ENCODE measurements at places on chromosomes 16 and 17.
A peak's percentile ranks its signal among the peaks of the same experiment; 100 is the strongest.

DNA sequence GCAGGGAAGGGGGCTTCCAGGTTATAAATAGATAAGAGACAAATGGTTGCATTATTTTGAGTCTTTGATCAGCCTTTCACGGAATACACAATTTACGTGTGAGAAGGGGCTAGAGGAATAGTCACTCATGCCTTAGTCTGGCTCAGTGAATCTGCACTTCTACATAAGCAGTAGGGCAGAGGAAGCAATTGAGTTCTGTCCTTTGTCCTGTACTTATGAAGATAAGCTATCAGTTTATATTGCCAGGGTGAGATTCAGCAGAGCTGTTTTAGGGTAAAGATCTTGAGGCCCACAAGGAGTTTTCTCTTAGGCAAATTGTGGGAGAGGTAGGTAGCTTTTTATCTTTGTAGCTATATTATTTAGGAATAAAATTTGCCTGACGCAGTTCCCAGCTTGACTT is 33.3 kb downstream of the TOM1L1 start:
- DNase-seq: no peak

DNA sequence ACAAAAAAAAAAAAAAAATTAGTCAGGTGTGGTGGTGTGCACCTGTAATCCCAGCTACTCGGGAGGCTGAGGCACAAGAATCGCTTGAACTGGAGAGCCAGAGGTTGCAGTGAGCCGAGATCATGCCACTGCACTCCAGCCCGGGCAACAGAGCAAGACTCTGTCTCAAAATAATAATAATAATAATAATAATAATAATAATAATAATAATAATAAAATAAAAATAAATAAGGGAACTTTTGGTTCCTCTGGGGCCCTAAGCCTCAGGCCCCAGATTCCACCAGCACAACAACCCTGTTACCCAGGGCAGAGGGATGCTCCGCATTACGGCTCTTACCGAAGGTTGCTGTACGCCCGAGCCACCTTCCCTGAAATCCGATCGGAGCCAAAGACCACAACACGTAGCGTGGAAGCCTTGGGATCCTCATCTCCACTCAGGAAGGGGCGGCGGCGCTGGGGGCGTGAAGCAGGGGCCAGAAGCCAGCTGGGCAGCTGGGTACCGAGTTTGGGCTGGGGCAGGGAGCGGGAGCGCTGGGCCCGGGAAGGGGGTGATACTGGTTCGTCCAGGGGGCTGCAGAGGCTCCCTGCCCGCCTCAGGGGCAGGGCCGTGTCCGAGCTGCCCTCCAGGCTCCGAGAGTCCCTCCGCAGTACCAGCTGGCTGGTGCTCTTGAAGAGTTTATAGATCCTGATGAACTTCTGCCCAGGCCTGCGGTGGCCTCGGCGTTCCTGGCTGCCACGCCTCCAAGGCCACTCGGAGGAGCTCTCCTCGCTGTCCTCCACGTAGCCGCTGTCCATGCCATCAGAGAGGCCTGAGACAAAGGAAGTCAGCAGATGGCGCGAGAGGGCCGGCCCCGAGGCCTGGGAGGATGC is 20.6 kb upstream of the PIK3R6 start:
- DNase-seq: no peak

GRCh38 chr16:4373356-4373908 is 1.8 kb downstream of the VASN start:
- no peak for DNase-seq

GRCh38 chr17:4850246-4850645 is 17.1 kb downstream of the MINK1 start:
- DNase-seq: no peak

DNA sequence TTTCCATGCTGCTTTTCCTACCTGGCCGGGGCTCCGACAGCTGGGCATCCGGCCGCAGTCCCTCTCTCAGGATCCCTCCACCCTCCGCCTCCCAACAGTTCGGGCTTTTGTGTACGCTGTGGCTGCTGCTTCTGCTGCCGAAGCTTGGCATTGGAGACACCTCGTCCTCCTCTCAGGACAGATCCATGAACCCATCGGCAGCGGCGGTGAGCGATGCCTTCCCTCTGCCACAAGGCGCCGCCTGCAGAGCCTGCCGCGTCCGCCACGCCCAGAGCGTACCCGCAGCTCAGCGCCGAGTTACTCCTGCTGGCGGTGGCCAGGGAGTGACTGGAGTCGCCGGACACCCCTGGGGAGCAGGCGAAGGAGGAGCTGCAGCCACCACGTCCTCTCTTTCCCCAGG is 2032.8 kb downstream of the TP53TG3F start:
- no peak for DNase-seq

- no peak for DNase-seq
Measured at GRCh38 chr17:40545660-40546059, 19.6 kb downstream of the CCR7 start.

GRCh38 chr16:65312071-65312470 is 190.2 kb upstream of the CDH11 start:
- DNase-seq: no peak

DNA sequence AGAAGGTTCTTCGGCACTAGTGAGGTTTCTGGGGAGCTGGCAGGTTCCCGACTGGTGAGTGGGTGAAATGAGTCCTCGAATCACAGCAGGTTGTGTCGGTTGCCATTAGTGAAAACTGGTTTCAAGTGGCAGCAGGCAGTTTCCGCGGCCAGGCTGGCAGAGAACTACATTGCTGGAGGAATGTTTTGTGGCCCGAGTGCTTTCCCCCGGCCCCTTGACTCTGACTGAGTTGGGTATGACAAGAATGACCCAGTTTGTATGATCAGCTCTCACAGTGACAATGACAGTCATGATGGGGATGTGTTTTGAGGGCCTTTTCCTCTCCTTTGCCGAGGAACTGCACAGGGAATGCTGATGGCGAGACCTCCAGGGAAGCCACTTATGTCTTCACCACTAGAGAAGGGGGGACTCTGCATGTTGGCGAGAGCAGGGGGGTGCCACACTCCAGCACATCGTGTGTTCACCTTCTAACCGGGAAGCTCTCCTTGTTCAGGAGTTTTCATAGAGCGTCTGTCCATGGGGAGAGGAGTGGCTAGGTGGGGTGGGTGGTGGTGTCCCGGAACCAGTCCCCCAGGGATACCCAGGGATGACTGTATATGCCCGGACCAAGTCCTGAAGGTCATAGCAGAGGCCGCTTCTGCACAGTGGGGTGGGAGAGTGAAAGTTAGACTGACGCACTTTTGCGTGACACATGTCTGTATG is 206.0 kb upstream of the CHMP6 start:
- DNase-seq: no peak

GRCh38 chr16:81927561-81928185 is 83.6 kb downstream of the SDR42E1 start:
- no peak for DNase-seq

GRCh38 chr16:59878999-59879398 is 1144.9 kb upstream of the GOT2 start:
- DNase-seq: no peak

GRCh38 chr17:46086821-46087220 is 87.8 kb downstream of the STH start:
- DNase-seq: no peak

GRCh38 chr17:47776330-47777197 is 43.5 kb downstream of the TBX21 start:
- DNase-seq: no peak

DNA sequence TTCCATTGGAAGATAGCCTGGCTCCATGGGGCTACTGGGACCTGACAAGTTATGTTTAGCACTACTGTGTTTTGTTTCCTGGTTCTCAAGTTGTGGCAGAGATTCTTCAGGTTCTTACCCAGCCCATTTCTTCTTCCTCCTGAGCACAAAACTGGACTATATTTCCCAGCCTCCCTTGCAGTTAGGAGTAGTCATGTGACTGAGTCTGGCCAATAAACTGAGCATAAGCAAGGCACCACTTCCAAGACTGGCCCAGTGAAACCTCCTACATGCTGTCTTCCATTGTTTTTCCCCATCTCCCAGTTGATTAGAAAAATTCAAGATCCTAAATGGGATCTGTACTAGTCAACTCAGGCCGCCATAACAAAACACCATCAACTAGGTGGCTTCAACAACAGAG is 28.2 kb upstream of the RBBP6 start:
- no peak for DNase-seq

GRCh38 chr16:74556375-74556922 is 50.5 kb downstream of the GLG1 start:
- no peak for DNase-seq

- no peak for DNase-seq
Measured at GRCh38 chr17:18978655-18979054, 25.9 kb downstream of the FAM83G start.

DNA sequence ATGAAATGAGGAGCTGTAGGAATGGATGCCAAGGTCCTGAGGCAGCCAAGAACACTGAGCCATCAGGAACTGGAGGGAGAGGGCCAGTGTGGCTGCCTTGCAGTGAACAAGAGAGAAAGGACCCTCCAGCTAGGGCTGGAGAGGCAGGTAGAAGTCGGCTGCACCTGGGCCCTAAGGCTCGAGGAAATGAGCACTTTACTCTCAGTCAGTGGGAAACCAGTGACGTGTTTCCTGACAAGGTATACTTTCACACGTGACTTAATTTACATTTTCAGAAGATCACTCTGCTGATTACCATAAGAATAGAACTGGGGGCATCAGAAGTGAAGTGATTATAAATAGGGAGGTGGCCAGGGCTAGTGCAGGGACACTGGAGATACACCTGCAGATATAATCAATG is 115.2 kb downstream of the C17orf67 start:
- DNase-seq: no peak

GRCh38 chr16:50334106-50334975 is 34.4 kb downstream of the BRD7 start:
- no peak for DNase-seq

- DNase-seq: no peak
Measured at GRCh38 chr17:63681530-63681929, 18.4 kb downstream of the LIMD2 start.

DNA sequence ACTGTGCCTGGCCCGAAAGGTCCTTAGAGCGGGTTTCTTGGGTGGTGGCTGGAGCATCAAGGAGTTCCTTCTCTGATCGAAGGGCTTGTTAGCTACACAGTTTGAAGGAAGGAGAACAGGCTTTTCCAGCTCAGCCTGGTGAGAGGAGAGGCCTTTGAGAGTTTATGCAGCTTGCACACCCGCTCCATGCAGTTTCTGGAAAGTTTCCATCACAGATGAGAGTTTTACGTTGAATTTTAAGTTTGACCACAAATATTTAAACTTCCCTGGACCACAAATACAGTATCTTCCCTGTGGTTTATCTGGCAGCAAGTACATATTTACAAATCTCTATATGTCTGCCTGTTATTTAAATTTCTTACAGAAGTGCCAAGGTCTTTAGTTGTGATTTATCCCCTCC is 56.8 kb downstream of the HIC1 start:
- peak; percentile 96 for DNase-seq

GRCh38 chr16:55039511-55039910 is 108.8 kb downstream of the IRX5 start:
- DNase-seq: no peak

- DNase-seq: no peak
Measured at GRCh38 chr16:12311877-12312276, 335.3 kb downstream of the SNX29 start.

GRCh38 chr17:57379237-57379894 is 123.0 kb downstream of the MSI2 start:
- DNase-seq: no peak

- no peak for DNase-seq
Measured at GRCh38 chr17:74691151-74691550, 21.6 kb downstream of the CD300LF start.

GRCh38 chr16:23836404-23837311 is 875 bp downstream of the PRKCB start:
- no peak for DNase-seq

- no peak for DNase-seq
Measured at GRCh38 chr17:44045486-44045885, 21.0 kb downstream of the LSM12 start.

GRCh38 chr17:58487589-58488427 is at the start of gene HSF5:
HSF5 (minus strand) TSS chr17:58488408; CDS start chr17:58488274, 134 bp downstream.
- DNase-seq: no peak

GRCh38 chr16:81938326-81939163 is 72.7 kb downstream of the SDR42E1 start:
- DNase-seq: no peak

GRCh38 chr17:15660077-15660476 is 24.0 kb downstream of the TRIM16 start:
- no peak for DNase-seq

DNA sequence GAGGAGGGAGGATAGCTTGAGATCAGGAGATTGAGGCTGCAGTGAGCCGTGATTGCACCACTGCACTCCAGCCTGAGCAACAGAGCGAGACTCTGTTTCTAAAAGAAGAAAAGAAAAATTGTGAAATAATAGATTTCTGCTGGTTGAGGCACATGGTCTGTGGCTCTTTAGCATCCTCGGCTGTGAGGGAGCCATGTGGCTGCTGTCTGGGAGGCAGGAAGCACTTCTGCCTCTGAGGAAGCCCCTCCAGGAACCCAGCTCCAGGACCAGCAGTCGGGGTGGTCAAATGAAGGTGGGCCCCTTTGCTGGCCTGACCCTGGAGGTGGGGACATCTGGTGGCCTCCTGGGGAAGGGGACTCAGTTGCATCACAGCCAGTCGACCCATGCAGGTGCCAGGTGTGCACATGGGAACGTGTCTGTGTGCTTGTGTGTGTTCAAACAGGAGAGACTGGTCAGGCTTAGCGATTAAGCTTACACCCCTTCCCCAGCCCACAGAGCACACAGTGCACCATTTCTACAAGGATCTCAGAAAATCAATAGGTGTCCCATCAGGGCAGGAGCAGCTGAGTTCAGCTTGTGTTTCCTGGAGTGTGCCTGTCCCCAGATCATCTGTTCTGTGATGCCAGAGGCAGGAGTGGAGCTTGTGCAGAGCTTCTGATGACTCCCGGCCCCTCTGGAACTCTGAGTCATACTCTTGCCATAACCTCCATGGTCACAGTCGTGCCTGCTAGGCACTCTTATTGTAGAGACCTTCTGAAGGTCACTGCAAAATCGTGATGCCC is 24.3 kb upstream of the MGAT5B start:
- no peak for DNase-seq

- no peak for DNase-seq
Measured at GRCh38 chr16:28821874-28822519, 802 bp upstream of the ATXN2L start.

DNA sequence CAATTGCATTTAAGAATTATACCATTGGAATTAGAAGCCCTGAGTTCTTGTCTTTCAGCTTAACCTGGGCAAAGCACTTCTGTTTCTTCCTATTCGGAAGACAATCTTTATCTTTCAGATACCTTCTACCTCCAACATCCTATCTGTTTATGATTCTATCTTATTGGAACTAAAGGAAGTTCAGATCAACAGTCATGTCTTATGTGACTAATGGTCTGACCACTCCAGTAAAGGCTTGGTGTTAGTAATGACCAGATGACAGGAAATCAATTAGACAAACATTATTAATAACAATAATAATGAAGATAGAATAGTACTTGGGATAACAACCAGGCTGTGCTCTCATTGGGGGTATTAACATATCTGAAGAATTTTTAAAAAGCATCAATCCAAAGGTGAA is 11.3 kb downstream of the HS3ST3A1 start:
- DNase-seq: no peak

All from fibroblast of skin of left biceps (primary cell).